ENCODE measurements at places on chromosomes 12 and 14. TPM values are rescaled to one million over a fixed set of nuclear protein-coding genes. Genes with fewer than 3 reads are reported as not detected.

ADCK1 gene
- polyA plus RNA-seq, result 9.1 TPM

ZC2HC1C gene
- polyA plus RNA-seq, result 2.7 TPM

DPPA3 gene
- not detected for polyA plus RNA-seq

TMEM233 gene
- polyA plus RNA-seq, result 125 TPM
